Fibroblast of skin of left biceps (primary cell): ENCODE measurements at places on chromosomes 2 and 18.

- DNase-seq: no peak
These were observed 5.5 kb downstream of the COPS9 start for GRCh38 chr2:240130393-240131195.

DNA sequence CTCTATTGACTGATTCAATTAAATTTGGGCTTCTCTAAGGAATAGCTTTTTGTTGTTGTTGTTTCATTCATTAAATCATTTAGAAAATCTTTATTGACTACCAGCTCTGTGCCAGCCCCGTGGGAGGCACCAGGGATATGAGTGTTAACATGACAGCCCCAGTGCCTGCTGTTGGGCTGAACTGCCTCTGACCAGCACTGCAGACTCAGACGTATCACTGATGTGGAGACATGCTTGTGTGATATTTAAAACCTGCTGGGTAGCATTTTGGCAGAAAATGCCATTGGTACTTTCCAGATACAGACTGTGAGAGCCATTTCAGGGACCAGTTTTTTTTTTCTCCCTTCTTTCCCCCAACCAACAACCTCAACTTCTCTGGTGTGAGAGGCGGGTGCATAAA lies 38.6 kb upstream of the KCNF1 start:
- no peak for DNase-seq

GRCh38 chr2:890791-891190 lies 59.9 kb upstream of the SNTG2 start:
- no peak for DNase-seq

DNA sequence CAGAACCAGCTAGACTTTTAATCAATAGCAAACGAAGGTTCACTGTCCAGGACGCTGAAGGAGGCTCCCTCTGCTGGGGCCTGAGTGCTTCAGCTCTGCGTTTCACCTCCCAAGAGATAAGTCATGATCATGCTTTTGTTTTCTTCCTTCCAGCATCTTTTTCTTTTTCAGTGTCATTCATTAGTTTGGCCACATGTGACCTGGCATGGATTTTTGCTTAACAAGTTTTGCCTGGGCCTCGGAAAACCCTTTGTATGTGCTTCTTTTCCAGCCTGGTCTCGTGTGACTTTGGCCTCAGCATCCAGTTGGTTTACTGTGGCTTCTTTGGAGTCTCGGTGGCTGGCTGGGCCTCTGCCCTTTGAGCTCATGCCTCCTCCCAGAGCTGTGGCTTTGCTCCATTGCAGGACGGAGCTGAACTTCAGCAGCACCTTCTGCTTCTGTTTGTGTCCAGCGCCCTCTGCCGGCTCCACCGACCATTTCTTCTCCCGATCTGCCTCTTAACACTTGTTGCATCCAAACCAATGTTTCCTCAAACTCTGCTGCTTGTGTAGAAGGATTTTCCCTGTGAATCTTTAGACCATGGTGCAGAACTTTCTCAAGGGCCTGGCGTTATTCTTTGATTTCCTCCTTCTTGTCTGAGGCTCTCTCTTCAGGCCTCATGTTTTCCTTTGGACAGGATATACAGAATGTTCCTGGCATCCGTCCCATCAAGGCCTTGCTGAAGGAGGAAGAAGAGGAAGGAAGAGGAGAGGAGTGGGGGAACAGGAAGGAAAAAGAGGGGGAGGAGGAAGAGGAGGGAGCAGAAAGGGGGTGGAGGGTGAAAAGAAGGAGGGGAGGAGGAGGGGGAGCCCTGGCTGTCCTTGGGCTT lies 23.6 kb upstream of the HES6 start:
- DNase-seq: peak; percentile 49

GRCh38 chr18:70553245-70553935 lies 264.5 kb downstream of the SOCS6 start:
- no peak for DNase-seq

GRCh38 chr2:71932037-71932779 lies 215.5 kb downstream of the CYP26B1 start:
- DNase-seq: no peak

DNA sequence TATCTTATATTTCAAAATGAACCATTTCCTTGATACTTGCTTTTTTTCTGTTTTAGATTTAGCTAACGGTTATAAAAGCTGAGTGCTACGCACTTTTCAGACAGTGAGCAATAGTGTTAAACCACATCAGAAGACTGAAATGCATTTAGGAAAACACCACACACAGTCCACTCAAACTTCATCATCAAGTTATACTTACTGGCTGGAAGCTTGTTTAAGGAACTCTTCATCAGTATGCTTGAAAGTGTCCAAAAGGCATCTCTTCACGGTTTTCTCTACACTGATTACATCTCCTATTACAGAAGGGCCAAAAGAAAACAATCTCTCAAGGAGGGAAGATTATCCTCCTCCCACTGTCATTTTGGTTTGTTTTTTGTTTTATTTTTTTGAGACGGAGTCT lies 19.7 kb downstream of the ILKAP start:
- no peak for DNase-seq

GRCh38 chr2:33068261-33068660 lies 121.5 kb downstream of the LTBP1 start:
- peak; percentile 66 for DNase-seq

- DNase-seq: no peak
These were observed 319.4 kb downstream of the NRXN1 start for GRCh38 chr2:50712569-50712968.

- peak; percentile 29 for DNase-seq
These were observed 33.8 kb upstream of the TMEM247 start for GRCh38 chr2:46445556-46445955.

DNA sequence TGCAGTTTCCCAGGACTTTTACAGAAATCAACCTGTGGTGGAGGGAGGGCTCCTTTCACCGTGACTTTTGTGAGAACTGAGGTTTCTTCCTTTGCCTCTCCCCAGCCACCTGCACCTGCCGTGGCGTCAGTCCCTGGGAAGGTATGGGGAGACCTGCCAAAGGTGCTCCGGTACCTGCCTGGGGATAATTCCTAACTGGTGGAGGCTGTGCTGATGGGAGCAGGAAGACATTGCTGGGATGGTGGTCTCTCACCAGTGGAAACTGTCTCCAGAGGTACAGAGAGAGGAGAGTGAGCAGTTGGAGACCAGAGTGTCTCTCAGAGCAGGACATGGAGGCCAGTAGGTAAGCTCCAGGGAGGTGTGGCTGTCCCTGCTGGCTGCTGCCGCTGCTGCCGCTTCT lies 52.6 kb downstream of the CIB4 start:
- DNase-seq: no peak

DNA sequence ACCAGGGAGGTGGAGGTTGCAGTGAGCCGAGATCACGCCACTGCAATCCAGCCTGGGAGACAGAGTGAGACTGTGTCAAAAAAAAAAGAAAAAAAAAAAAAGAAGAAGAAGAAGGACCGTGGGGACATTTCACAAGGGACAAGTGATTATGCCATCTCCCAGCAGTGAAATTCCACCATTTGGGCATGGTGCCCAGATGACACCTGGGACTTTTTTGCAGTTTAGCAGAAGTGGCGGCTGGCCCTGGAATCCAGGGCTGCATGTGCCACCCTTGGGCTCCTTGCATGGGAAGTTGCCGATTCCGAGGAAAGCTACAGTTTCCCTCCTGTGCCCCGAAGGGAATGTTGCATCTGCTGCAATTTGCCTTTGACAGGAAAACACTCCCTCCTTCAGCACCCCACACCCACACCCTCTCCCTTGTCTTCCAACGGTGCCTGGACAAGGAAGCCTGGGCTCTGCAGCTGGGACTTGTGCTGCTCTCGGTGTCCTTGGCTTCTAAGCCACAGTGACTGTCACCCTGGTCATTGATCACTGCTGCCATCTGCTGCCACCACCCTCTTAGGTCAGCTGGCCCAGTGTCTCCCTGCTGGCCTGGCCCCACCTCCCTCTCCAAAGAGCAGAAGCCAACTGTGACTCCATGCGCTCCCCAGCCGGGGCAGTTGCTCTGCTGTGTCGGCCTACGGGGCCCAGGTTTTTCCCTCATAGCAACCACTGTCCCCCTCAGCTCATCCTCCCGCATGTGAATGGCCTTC lies 56.4 kb upstream of the LRRC30 start:
- DNase-seq: no peak

DNA sequence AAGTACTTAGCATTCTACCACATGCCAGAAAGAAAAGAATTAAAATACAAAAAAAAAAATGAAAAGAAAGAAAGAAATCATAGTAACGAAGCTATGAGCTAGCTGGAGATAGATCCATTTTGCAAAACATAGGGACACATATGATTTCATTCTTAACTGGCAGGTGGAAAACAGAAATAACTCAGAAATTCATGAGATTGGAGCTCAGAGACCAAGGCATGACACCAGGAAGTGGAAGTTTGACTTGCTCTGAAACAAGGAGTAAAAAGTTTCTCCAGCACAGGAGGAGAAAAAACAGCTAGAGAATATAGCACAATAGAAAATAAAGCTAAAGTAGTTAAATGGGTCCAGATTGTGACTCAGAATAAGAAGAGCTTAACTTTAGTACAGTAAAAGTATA lies 278.1 kb downstream of the ZEB2 start:
- no peak for DNase-seq

- no peak for DNase-seq
These were observed 150.1 kb upstream of the DLGAP1 start for GRCh38 chr18:4605212-4605611.

DNA sequence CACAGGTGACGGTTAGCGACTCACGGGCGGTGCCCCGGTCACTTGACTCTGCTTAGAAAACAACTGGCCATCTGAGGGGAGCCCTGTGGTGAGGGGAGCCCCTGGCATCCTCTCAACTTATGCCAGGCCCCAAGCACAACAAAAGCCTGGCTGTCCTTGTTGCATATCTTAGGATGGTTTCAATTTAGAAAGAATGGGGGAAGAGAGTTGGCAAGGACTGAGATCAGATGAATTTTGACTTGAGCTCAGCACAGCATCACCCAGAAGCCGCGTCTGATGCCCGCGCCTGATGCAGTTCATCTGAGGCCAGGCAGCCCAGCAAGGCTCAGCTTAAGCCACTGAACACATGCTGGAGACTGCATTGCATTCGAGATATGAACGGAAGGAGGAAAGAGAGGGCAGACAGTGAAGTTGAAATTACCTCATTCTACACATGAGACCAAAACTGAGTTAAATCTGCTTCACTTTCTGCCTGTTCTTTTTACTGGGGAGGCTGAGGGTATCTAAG lies 36.8 kb downstream of the MYT1L start:
- DNase-seq: no peak

DNA sequence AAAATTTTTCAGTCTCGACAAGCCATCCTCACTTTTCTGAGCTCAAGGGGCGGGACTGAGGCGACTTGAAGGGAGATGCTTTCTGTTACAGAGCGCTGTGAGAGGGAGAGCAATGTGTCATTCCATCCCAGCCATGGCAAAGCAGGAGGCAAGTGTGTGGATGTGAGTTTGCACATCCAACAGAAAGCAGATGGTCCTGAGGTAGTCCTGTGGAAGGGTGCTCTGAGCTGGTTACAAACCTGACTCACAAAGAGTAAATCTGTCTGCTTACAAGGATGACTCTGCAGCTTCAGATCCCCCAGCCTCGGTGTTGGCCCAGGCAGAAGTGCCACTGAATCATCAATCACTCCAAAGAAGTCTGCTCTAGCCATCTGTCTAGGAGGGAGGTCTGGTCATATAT lies 482.0 kb upstream of the DCC start:
- no peak for DNase-seq

DNA sequence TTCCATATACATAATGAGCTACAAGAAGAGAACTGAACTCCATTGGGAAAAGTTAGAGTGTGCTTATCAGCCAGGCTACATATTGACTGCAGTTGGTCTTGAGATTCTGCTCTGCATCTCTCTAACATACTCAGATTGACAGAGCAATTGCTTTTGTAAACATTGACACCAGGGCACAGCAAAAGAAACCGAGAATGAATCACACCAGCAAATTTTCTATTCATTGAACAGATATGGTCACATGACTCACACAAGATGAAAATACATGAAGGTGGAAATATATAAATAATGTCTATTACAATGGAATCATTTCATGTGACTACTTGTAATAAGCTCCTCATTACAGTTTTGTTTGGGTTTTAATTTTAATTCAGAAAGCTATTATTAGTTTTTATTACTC lies 691.9 kb upstream of the TMEFF2 start:
- DNase-seq: no peak

GRCh38 chr18:32439802-32440201 lies 30.9 kb downstream of the GAREM1 start:
- DNase-seq: no peak

DNA sequence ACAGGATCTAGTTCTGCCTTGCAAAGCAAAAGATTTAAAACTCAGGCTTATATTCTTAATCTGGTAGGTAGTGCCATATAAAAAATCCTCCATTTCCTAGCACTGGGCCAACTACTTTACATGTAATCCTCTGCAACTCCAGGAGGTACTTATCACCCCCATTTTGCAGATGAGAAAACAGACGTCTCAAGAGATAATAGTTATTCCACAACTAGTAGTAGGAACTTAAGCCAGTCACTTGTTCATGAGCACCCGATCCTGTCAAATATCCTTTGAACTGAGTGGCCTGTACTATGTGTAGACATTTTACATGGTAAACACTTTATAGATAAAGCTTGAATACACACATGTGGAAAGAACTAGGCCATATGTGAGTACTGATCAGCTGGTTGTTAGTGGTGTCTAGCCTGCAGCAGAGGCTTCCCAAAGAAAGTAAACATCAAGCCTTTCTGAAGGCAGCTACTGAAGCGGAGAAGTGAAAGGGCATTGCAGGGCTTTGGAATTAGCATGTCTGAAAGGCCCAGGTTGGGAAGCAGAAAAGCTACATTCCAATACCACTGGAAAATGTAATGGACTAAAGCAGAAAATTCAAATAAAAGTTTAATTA lies 48.0 kb downstream of the NAB1 start:
- DNase-seq: no peak

DNA sequence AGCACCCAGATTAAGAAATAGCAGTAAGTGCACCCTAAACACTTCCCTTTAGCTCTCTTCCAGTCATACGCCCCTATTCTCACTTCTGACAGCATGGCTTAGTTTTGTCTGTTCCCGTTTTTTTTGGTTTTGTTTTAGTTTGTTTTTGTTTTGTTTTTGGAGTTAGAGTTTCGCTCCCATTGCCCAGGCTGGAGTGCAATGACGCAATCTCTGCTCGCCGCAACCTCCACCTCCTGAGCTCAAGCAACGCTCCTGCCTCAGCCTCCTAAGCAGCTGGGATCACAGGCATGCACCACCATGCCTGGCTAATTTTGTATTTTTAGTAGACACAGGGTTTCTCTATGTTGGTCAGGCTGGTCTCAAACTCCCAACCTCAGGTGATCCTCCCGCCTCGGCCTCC lies 2067.7 kb downstream of the SUCLG1 start:
- no peak for DNase-seq

DNA sequence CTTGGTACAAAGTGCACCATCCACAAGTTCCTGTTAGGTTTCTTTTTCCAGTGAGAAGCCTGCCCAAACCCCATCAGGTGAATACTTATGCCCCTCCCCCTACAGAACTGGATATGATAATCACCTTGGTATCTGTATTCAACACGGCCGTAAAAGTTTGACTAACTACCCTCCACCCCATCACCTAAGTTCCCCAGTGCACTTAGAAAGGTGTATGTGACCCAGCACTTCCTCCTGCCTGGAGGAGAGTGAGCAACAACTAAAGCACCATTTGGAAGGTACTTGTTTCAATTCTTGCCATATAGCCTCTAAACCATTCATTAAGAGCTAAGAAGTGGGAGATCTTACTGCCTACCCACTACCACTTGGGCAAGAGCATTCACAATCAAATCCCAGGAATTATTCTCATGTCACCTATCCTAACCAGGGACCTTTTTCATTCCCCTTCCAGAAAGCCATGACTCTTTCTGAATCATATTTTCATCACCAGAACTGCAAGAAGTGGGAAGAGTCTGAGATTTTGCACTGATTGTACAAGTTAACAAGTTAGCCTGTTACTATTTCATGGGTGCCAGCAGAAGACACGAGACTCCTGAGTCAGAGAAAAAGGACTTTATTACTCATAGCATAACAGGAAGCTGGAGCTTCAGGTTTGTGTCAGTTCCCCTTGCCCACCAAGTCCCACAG lies 53.5 kb upstream of the NDUFV2 start:
- DNase-seq: no peak
